ENCODE measurements at places on chromosomes 1 and 21.

DNA sequence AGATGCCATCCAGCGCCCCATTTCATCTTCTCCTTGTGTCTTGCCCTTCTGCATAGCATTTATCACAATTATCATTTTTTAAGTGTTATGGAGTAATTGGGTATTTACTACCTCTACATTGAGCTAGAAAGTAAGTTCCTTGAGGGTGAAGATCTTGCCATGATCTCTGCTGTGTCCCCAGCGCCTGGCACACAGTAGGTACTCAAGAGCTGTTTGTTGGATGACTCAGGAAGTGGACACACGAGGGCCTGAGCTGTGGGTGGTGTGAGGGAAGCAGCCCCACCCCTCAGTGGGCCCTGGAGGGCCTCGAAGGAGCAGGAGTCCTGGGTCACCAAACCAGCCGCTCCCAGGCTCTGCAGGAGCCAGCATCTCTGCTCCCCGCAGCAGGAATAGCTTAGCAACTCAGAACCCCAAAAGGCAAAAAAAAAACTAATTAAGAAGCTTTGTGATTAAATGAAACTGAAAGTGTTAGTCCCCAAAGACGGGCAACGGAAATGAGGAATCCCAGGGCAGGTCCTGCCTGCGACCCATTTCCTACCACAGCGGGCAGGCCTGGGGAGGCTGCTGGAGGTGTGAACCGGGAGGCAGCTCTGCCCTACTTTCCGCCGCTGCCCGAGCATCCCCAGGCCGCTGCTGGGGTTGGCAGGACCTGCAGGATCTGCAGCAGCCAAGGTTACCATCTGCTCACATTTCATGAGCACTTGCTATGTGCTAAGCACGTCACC lies 87.7 kb downstream of the LACTBL1 start:
- DNase-seq, result no peak

GRCh38 chr1:235725434-235725833 lies 75.8 kb upstream of the GNG4 start:
- DNase-seq, result no peak

DNA sequence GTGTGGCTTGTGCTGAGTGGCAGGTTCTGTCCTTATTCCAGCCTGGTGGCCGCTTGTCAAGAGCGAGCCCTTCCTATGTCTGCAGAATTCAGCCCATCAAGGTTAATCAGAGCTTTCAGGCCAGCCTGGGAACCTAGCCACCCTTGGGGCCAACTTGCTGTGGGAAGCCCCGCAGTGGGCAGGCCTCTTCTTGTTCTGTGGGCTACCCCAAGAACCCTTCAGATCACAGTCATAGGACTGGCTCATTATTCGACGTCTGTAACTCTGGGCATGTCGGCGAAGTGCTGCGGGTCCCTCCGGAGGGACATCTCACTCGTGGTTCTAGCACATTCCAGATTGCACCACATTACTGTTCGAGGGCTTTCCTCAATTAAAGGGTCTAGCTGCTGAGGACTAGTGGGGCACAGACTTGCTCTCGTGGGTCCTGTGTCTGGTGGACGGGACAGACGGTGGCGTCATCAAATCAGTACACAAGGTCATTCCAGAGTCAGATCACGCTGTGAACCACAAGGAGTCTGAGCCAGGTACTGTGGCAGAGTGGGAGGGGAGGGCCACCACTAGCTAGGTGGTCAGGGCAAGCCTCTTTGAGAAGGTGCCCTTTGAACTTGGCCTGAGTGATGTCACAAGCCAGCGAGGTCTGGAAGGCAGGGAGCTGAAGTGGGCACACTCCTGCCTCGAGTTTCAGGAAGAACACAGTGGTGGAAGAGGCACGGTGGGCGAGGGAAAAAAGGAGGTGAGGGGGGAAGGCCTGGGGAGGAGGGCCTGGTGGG lies 20.3 kb upstream of the TNFRSF1B start:
- DNase-seq, result no peak

DNA sequence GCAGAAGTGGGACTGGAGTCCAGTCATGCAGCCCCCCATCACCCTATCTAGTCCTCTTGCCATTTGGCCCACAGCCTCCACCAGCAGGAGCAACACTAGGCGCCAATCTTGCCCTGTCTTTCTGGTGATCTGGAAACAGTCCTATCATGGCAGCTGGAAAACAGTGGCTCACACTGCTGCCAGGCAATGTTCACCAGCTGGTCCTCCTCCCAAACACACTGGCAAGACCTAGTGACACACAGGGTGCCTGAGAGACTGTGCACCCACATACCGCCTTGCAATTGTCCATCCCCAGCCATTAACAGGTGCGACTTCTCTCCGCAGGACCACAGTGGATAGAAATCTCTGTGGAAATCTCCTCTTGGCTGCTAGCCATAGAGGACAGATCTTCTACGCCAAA lies 105.5 kb downstream of the HIVEP3 start:
- peak; percentile 24 for DNase-seq

GRCh38 chr1:17789926-17790325 lies 34.8 kb downstream of the ACTL8 start:
- no peak for DNase-seq

DNA sequence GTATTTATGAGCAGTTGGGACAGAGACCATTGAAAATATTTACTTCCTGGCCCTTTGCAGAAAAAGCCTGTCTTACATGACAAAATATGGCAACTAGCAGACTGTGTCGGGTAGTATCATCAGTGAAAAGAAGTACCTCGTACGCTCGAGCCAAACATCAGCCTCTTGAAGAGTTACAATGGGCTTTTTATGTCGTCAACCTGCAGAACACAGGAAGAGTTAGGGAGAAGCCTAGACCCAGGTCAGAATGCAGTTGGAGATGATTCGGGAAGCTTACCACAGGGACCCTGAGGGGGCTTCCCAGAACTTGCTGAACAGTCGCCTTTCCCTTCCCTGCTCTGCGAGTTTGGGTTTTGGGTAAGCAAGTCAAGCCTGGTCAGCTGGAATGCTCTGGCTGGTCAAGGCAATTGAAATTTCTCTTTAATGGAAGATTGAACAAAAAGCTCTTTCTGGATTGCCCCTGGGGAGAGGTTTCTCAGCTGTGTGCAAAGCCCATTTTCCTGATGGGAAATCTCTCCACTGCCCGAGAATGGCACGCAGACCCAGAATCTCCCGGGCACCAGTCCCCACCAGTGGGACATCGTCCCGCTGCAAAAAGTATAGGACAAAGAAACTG lies 263.6 kb upstream of the TMEM51 start:
- DNase-seq, result no peak

DNA sequence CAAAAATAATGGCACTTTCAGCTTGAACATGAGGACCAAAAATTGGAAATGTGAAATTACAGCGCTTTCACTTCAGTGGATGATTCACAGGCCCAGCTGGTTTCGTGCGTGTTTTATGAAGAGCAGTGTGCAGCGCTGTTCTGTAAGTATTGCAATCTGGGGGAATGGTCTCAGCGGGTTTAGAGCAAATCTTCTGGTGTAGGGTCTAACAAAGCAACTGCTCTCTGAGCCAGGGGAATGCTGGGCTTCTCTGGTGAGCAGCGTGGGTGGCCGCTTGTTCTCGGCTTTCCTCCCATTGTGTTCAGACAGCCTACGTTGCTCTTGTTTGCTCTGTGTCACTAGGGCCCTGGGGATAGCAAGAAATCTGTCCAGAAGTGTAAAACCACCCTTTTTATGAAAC lies 42.4 kb upstream of the GADD45A start:
- no peak for DNase-seq

GRCh38 chr1:233367057-233367803 lies 39.7 kb downstream of the MAP3K21 start:
- no peak for DNase-seq

DNA sequence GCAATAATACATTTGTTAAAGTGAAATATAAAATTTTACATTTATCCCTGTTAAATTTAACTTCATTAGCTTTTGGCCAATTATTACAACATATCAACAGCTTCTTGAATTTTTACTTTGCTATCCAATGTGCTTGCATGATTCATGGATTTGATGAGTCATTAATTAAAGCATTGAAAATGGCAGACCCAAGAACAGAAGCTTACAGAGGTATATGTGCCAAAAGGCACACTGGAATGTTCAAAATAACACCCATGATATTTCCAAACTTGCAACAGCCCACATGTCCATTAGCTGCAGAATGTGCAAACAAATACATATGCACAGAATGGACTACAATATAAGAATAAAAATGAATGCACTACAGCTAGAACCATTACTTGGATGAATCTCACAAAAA lies 76.4 kb upstream of the MAN1A2 start:
- DNase-seq, result no peak

DNA sequence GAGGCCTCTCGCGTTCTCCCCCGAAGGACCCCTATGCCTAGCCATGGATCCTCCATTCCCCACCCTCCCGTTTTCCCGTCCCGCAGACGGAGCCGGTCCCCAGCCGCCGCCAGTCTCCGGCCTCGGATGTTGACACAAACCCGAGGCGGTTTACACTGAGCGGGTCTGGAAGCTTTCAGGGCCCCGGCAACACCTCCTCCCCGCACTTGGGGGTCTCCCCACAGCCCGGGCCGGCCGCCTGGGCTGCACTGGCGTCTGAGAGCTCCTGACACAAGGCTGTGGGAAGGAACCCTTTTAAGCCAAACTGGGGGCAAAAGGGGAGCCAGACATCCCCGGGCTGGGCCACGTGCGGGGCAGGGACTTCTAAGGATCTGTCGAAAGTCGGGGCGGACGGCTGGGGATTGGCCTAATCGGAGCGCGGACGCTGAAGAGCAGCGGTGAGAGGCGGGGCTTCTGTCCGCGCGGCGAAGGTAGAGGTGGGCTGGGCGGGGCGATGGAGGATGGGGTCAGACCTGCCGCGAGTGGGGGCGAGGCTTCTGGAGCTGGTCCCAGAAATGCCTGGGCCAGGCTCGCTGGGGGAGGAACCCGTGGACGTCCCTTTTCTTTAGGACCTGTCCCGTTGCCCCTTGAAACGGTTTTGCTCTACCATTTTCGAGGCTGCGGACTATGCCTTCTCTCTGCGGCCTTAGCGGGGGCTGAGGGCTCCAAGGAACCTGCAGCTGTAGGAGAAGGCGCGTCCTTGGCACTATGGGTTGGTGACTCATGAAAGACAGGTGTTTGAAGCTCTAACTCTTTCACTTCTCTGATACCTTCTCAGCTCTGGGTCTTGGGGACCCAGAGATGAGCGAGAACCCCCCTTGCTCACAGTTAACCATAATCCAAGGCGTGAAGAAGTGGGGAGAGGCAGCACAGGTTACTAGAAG lies 1.2 kb upstream of the HPCAL4 start:
- no peak for DNase-seq

DNA sequence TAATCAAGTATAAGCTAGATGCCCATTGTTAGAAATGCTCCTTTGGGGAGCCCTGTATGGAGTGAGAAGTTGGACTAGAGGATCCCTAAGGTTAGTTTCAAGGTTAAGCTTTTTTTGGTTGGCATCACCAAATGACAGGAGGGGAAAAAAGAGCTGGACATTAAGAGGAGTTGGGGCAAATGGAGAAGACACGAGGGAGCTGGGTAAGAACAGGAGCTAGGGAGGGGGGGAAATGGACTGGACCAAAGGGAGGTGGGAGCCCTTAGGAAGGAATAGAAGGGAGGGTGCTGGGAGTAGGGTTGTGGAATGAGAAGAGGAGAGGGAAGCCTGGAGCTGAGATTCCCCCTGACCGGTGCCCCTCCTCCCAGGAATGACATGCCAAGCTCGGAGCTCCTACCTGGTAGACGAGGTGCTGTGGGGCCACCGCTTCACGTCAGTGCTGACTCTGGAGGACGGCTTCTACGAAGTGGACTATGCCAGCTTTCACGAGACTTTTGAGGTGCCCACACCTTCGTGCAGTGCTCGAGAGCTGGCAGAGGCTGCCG lies 5.9 kb downstream of the KCNJ9 start:
- no peak for DNase-seq

- no peak for DNase-seq
These were observed 169.8 kb upstream of the CXADR start for GRCh38 chr21:17343055-17343454.

GRCh38 chr1:196609370-196609737 lies 1.1 kb upstream of the KCNT2 start:
- DNase-seq, result no peak

DNA sequence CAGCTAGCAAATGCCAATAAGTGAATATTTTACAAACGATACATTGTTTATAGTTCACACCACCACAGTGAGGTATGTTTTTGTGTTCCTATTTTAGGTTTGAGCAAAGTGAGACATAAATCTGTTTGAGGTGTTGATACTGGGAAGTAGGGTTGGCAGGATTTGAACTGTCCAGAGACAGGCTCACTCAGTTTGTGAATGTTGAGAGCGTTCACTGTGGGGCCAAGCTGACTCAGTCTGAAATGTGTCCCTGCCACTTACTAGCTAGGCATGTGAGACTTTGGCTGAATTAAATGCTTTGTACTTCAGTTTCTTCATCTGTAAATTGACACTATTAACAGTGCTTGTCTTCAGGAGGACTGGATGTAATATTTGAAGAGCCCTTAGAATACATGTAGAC lies 35.1 kb downstream of the DIRAS3 start:
- DNase-seq, result no peak

GRCh38 chr1:154186177-154186576 lies 5.7 kb downstream of the TPM3 start:
- no peak for DNase-seq

DNA sequence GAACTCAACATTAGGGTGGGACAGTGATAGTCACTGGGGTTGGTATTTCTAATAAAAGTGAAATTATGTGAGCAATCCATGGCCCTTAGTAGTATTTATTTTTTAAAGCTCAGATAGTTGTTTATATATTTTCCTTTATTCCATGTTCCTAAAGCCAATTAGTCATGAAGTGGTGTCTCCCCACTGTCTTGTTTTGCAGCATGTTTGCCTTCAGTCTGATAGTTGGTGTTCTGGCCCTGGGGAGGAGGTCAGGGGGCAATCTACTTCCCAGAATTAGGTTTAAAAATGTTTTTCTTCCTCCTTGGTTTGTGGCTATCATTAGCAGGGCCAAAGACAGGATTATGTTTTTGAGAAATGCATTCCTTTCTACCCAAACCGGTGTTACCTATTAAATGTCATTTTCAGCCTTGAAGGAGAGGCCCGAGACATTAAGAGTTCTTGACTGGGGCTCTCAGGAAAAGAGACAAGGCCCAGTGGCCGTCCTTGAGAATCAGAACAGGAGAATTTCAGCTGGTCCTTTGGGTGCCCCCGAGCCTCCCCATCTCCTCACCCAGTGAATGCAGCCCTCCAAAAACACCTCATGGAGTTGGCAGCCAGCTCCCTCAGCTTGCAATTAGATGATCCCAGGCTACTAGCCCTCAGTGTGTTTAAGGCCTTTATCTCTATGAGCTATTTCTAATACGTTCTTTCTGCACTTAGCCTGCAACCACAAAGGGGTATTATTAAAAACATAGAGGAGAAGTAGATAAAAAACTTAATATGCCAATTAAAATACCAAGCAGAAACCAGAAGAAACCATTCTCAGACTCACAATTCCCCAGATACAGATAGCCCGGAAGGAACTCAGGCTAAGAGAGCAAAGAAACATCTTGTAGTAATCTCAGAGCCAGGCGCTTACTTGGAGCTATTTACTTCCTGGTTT lies 71.3 kb upstream of the NGF start:
- no peak for DNase-seq

DNA sequence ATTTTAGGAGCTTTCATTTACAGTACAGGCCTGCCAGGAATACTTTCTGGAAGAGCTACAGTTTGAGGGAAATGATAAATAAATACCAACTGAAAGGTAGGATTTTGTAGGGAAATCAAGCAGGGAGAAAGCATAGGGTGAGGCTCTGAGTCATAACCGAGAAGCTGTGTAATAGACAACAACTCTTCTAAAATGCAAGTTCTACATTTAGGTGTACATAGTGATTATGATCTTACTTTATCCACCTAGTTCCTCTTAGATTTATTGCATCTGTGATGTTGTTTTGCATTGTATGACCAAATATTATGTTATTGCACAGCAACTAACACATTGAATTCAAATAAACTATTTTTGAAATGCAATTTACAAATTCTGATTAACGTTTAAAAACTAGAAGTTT lies 819.3 kb downstream of the PLA2G4A start:
- DNase-seq, result no peak

GRCh38 chr1:171226747-171227370 lies 21.4 kb upstream of the FMO1 start:
- DNase-seq, result peak; percentile 54
